ENCODE measurements at places on chromosomes 3 and 15.

DNA sequence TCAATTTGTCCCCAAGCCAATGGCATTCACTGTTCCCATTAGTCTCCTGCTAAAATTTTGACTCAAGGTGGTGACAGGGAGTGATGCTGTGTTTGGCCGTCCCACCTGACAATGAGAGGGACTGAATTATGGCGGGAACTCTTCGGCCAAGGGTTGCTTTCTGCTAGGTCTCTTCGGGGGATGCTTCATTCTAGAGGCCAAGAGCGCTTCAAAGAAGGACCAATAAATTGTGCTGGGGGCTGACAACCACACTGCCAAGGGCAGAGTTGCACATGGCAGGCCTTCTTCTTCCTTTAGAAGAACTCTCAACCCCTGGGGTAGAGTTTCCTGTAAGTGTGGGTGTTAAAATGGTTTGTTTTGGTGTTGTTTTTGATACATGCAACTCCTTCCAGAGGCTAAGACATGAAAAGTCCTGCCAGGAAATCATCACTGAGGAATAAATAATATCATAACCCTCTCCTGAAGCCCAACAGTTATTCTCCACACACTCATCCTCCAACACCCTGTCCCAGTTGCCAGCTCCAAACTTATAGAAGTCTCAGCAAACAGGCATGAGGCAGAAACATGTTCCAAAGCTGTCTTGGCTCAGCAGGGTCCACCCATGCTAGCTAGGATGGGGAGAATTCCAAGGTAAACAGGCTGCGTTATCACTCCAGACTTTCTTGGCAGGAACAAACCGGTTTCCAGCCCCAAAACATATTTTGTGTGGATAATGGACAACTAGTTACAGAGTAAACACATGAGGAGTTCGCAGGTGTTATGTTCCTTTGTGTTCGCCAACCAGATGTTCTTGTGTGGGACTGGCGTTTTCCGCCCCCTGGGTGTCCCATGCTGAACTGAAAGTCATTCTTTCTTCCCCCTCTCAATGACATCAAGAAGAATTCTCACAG lies 396.7 kb upstream of the RGMA start:
- no peak for DNase-seq

DNA sequence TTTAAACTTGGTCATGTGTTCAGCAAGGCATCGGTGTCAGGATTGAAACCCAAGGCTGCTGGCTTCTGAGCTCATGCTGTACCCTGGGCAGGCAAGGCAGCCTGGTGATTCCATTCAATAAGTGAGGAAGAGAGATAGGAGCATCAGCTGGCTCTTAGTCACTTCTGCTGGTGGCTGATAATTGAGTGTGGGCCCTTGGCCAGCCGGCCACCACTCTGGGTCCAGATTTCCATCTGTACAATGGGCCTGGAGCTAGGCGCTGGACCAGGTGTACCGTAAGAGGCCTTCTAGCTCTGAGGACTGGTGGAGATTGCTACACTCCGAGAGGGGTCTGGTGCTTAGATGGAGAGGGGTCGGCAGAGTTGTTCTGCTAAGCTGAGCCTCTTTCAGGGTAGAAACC lies 4.3 kb downstream of the CD276 start:
- DNase-seq = no peak

DNA sequence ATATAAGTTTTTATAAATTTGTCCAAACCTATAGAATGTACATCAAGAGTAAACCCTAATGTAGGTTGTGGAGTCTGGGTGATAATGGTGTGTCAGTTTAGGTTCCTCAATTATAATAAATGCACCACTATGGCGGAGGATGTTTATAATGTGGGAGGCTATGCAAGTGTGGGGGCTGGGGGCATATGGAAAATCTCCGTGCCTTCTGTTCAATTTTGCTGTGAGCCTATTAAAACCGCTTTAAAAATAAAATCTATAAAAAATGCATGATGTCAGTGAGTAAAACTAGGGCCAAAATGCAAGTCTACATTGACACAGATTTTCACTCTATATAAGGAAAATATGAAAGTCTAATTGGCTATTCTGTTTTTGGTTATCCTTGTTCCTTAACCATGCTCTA lies 774.9 kb upstream of the ALCAM start:
- DNase-seq = no peak

- DNase-seq = no peak
Observed at GRCh38 chr15:62187910-62188309, 22.8 kb upstream of the C2CD4B start.

DNA sequence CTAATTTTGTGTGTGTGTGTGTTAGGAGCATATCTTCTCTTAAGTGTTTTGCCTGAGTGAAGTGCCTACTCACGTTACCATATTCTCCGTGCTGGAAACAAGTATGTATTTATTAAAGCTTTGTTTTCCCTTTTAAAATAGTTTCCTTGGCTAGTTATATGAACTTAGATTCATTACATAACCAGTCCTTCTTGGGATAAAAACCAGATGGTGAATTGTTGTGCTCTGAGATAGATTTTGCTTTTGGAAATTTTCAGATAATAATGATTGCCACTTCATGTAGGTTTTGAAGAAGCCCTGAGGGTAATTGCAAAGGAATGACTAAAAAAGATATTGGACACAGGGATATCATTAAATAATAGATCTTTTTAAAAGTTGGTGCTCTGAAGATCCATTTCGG lies 390.2 kb upstream of the SGO1 start:
- DNase-seq = no peak

- no peak for DNase-seq
Observed at GRCh38 chr3:29128001-29128400, 152.9 kb upstream of the RBMS3 start.

Measured in stimulated activated CD8-positive, alpha-beta memory T cell treated with anti-CD3 and anti-CD28 coated beads, Interleukin-2, amount 100 ng/mL, for 48 hours (primary cell).